NCI-H187 treated with DMSO at 0.1 percent for 48 hours (cell line): ENCODE measurements at places on chromosomes 3 and 15.

DNA sequence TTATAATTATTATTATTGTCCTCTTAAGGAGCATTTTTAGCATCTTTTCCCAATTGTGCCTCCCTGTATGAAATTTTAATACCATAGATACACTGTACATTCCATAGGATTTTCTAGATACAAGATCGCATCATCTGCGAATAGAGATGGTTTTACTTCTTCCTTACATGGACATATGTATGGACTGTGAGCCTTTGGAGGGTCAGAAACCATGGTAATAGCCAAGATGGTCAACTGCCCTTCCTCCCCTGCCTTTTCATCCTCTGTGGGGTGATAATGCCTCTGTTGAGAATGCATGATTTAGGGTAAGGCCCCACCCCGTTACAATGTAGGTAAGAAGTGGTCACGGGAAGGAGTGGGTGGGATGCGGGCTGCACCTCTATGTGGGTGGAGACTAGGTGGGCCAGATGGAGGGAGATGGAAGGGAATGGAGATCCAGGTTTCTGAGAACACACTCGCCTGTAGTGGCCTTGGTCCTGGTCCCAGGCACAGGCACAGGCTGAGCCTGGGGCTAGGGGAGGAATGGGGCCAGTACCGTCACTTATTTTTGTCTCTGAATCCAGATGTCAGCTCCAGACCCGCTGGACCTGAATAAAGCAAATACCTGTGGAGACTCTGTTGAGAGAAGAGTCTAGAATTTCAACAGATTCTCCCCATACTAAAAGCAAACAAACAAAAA, 31.7 kb downstream of the GOLGA6A start:
- DNase-seq: no peak

- DNase-seq: no peak
Measured at GRCh38 chr3:99931059-99931458, 113.4 kb downstream of the CMSS1 start.

DNA sequence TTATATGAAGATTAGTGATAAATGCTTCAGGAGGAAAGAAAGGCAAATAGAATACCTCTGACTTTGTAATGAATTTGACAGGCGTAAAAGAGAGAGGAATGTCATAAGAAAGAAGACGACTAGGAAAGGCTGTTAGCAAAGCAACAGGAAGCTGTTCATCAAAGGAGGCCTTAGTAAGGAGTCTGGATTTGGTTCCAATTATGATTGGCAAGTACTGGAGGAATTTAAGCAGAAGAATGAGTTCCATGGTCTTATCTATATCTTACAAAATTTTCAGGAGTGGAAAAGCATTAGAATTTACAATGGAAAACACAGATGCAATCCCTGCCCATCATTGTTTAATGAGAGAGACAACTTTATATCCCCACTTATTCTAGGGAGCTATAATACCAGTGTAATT, 13.8 kb downstream of the PLSCR1 start:
- DNase-seq: no peak

DNA sequence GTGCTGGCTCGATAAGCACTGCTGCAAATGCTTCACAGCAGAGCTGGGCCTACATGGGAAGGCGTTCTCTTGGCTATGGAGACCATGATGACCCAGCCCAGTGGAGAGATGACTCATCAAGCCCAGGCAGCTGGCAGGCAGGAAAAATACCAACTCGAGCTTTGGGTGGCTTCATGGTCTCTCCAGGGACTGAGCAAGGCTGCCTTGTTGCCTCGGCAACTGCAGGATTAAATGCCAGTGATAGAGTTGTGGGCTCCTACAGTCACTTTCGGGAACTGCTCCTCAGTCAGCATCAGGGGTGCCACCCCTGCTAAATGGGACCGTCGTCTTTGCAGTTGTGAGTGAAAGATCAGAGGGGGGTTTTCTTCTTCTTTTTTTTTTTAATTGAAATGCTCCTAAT, 54.6 kb upstream of the MYZAP start:
- no peak for DNase-seq

- no peak for DNase-seq
Measured at GRCh38 chr15:90837094-90837493, 31.3 kb upstream of the FURIN start.

GRCh38 chr15:87748483-87748882, 508.1 kb downstream of the NTRK3 start:
- no peak for DNase-seq

GRCh38 chr3:137468446-137468845, 295.7 kb upstream of the SOX14 start:
- no peak for DNase-seq

DNA sequence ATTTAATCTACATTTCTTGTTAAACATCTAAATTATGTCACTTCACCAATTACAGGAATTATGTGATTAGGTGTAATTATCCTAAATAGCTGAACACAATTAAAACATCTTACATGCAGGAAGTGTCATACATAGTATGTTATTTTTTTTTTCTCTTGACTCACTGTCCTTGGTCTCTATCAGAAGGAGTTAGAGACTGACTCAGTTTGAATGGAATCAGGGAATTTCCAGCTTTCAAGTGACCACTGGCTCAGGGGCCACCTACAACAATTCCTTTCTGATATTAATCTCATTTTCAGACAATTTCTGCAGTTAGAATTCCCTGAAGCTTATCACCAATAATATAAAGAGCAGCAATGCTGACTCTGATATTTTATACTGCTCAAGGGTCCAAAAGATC, 400.7 kb downstream of the ROBO1 start:
- no peak for DNase-seq

- no peak for DNase-seq
Measured at GRCh38 chr15:89406940-89407607, 72.5 kb upstream of the POLG start.

DNA sequence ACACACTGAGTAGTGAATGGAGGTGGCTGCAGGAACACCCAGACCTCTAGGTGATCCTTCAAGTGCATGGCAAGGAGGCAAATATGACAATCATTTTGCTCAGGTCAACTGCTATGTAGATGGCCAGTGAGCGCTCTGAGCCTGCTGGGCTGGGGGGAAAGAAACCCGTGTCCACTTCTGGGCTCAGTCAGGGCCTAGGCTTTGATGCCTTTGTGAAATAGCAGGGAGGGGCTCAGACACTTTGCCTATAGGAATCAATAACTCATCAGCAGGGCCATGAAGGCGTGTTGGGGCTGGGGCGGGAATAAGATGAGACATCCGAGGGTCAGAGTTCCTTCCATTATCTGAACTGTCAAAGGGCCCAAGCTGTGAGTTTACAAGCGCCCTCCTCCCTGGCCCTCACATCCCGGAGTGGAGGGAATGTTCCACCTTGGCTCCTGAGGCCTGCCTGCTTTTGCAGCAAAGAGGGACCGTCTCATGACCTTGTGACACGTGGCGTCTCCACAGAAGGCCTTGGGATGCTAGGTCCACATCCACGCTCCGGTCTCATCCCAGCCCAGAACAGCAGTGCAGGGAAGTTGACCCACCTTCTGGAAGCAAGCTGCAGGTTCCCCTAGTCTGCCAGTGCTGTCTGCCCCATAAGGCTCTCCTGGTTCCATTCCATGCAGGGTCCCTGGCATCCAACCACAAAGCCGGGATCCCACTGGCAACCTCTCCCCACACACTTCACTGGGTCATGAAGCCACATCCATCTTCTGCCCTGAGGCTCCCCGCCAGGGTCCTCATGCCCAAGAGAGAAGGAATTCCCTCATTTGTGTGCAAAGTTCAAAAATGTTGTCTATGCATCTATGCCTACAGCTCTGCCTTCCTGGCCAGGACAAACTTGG, 78.4 kb downstream of the CHSY1 start:
- no peak for DNase-seq

- no peak for DNase-seq
Measured at GRCh38 chr3:111979434-111980038, 710 bp downstream of the ABHD10 start.

GRCh38 chr15:37819191-37819590, 115.2 kb upstream of the TMCO5A start:
- no peak for DNase-seq

GRCh38 chr3:71478568-71478967, 105.0 kb downstream of the FOXP1 start:
- DNase-seq: no peak

GRCh38 chr3:147702509-147702908, 293.3 kb downstream of the ZIC1 start:
- DNase-seq: no peak

GRCh38 chr15:62426387-62426956, 261.4 kb upstream of the C2CD4B start:
- no peak for DNase-seq

GRCh38 chr3:155778462-155778861, 27.6 kb downstream of the C3orf33 start:
- no peak for DNase-seq
